ENCODE measurements at places on chromosomes 3 and 15. TPM values are rescaled to one million over a fixed set of nuclear protein-coding genes. Genes with fewer than 3 reads are reported as not detected.

Gene ENTPD3
- total RNA-seq: not detected

Gene FAM174B
- 4.9 TPM for total RNA-seq

Gene C3orf85
- total RNA-seq: not detected

Gene CDHR4
- 0.32 TPM for total RNA-seq

Gene DGKG
- total RNA-seq: 1.3 TPM

Gene BUB1B
- total RNA-seq: 99.5 TPM

Gene SCN10A
- total RNA-seq: not detected

Gene IQCF5
- total RNA-seq: not detected

Gene OR5K2
- total RNA-seq: not detected

Gene HHATL
- total RNA-seq: not detected

Gene ABHD17C
- total RNA-seq: 5.8 TPM

Gene GOLGA6B
- not detected for total RNA-seq

Gene MME
- total RNA-seq: not detected

Gene CX3CR1
- total RNA-seq: 0.16 TPM

Gene ANO10
- total RNA-seq: 9.4 TPM

Gene GOLGA6L1
- total RNA-seq: not detected

Gene ZCWPW2
- 0.39 TPM for total RNA-seq

Gene FILIP1L
- total RNA-seq: 0.11 TPM

Gene CFAP100
- not detected for total RNA-seq

Gene EFCC1
- total RNA-seq: 0.39 TPM

Gene ITIH4
- 4.0 TPM for total RNA-seq

Gene EFCAB12
- 0.56 TPM for total RNA-seq

All from activated CD4-positive, alpha-beta T cell treated with anti-CD3 and anti-CD28 coated beads for 36 hours (primary cell).